ENCODE measurements at places on chromosomes 16 and 17. TPM values are rescaled to one million over a fixed set of nuclear protein-coding genes. Genes with fewer than 3 reads are reported as not detected.

CORO1A gene
- 21.2 TPM for total RNA-seq

GRCh38 chr17:2034157-2034556, 4.2 kb downstream of the DPH1 start:
- no peak for DNase-seq

- no peak for DNase-seq
These were observed 138.3 kb downstream of the UTP18 start for GRCh38 chr17:51398687-51399086.

DNA sequence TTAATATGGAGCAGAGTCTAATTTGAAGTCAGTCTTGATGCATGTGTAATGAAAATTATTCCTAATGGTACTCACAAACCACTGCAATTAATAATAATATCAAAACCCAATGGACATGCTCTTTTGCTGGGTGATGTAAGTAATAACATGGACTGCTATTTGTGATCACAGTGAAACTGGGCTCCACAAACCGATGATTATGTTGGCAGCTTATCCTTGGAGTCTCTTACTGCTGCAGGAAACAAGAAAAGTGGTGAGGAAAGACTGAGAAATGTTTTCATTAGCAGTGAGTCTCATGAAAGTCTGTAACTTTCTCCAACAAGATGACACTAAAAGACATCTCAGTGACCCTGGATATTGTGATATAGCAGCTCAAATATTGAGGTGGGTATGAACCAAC, 45.2 kb downstream of the TMEM100 start:
- no peak for DNase-seq

- no peak for DNase-seq
These were observed 96.5 kb upstream of the ASIC2 start for GRCh38 chr17:33389504-33390135.

DNA sequence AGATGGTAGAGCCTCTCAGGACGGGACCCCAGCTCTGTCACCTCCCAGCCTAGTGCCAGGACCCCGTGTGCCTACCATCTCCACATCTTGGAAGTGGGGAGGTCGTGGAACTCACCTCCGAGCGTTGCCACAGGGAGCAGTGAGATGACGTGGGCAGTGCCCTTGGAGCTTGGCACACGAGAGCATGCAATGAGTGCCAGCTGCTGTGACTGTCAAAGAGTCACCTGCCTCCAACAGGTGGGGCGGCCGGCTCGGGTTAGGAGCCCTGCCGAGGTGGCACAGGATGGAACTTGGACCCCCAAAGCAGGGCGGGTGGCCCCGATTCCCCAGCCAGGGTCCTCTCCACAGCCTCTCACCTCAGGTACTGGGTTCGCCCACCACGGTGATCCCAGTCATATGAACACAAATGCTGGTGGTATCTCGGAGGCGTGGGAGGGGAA, 5.5 kb downstream of the VPS4A start:
- peak; percentile 36 for DNase-seq

- no peak for DNase-seq
These were observed 8.3 kb upstream of the RASD1 start for GRCh38 chr17:17504341-17505140.
